ENCODE measurements at places on chromosomes 13 and 19.
A peak's percentile ranks its signal among the peaks of the same experiment; 100 is the strongest.

GRCh38 chr19:46374536-46375475, 27.9 kb downstream of the PPP5C start:
- DNase-seq = no peak

- DNase-seq = no peak
Measured at GRCh38 chr13:85864963-85865530, 65.8 kb upstream of the SLITRK6 start.

DNA sequence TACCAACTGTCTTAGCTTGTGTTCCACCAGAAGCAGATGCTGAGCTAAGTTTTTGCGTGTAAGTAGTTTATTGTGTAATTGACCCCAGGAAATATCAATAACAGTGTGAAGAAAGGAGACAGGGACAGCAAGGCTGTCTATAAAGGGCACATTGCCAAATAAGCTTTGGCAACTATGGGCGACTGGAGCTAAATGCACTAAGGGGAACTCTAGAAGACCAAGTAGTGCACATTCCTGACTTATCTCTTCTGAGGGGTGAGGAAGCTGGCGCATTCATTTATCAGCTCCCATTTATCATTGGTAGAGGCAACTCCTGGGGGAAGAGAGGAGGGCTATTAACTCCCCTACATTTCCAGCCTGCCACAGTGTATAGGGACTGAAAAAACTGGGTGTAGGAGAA, 135.0 kb downstream of the DLEU7 start:
- no peak for DNase-seq

- DNase-seq = no peak
Measured at GRCh38 chr19:18007044-18007916, 690 bp upstream of the ARRDC2 start.

- DNase-seq = peak; percentile 7
Measured at GRCh38 chr13:42594481-42595252, 20.7 kb downstream of the TNFSF11 start.

GRCh38 chr13:29459813-29460355, 135.6 kb downstream of the SLC7A1 start:
- no peak for DNase-seq

DNA sequence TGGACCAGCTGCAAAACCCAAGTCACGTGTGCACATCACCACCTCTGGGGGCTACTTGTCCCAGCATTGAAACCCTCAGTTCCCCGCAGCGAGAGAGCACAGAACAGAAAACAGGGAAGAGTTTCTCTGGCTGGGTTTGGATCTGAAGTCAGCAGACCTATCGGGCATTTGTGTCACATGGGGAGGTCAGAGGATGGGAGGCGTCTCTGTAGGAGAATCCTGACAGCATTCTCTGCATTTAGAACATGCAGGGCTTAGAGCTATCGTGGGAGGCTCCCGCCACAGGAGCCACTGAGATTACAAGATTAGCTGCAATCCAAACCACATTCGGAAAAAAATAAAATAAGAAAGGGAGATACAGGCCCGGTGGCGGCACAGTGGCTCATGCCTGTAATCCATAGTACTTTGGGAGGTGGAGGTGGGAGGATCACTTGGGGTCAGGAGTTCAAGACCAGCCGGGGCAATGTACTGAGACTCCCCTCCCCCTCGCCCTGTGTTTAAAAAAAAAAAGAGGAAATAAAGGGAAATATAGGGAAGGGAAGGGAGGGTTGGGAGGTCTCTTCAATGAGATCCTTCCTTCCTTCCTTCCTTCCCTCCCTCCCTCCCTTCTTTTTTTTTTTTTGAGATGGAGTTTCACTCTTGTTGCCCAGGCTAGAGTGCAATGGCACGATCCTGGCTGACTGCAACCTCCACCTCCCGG, 2.9 kb upstream of the TLE6 start:
- no peak for DNase-seq

GRCh38 chr13:87207280-87208003, 463.7 kb upstream of the SLITRK5 start:
- no peak for DNase-seq

- DNase-seq = no peak
Measured at GRCh38 chr19:42657556-42657955, 62.8 kb upstream of the CEACAM8 start.

GRCh38 chr13:49986471-49986870, 10.4 kb upstream of the TRIM13 start:
- no peak for DNase-seq

GRCh38 chr19:17830567-17831418, 9.5 kb upstream of the INSL3 start:
- no peak for DNase-seq

DNA sequence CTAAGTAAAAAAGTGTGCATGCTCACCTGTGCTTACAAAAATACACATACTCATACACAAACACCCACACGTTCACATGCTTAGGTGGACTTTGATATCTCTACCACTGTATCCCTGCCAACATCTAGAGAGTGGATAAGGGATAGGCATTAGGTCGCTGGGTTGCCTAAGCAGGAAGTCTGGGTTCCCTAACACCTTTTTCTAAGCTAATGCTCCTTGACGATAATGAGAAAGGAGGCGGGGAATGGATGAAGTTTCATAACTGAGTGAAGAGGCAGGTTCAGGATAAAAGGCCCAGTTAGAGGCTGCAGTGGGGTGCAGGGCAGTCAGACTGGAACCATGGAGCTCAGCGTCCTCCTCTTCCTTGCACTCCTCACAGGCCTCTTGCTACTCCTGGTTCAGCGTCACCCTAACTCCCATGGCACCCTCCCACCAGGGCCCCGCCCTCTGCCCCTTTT, 41.9 kb upstream of the CYP2A7 start:
- no peak for DNase-seq

- DNase-seq = no peak
Measured at GRCh38 chr19:11356676-11357550, 1.7 kb downstream of the PLPPR2 start.

DNA sequence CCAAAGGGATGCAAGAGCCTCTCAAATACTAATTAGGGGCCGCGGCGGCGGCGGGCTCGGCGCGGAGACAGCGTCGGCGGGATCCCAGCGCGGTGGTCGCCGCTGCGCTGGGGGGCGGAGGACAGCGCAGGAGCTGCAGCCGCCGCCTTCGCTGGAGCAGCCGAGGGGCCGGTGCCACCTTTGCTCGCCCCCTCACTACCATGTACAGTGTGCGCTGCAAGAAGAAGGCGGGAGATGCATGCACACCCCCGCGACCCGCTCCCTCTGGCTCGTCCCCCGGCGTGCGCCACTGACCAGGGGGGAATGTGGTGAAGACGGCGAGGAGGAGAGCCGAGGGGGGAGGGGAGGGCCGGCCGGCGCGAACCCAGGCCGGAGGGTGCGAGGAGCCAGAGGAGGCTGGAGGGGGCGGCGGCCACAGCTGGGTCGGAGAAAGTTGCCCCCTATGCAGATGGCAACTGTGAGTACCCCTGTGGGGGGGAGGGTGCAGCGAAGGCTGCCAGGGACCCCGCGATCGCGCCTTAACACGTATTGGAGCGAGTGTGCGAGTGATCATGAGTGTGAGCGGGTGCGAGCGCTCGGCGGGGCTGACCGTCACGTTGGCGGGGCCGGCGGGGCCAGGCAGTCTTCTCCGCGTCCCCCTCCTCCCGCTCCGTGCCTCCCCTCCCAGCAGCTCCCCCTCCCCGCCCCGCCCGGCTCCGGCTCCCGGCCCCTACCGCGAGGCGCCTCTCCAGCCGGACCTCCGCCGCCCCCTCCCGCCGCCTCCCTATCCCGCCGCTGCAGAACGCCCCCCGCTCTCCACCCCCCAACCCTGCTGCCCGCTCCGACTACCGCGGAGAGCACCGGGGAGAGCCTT, 808 bp downstream of the SLITRK5 start:
- no peak for DNase-seq
